ENCODE measurements at places on chromosomes 12 and 14. TPM values are rescaled to one million over a fixed set of nuclear protein-coding genes. Genes with fewer than 3 reads are reported as not detected.

GRCh38 chr12:28024231-28024995 lies 51.9 kb upstream of the PTHLH start:
- no peak for DNase-seq

DNA sequence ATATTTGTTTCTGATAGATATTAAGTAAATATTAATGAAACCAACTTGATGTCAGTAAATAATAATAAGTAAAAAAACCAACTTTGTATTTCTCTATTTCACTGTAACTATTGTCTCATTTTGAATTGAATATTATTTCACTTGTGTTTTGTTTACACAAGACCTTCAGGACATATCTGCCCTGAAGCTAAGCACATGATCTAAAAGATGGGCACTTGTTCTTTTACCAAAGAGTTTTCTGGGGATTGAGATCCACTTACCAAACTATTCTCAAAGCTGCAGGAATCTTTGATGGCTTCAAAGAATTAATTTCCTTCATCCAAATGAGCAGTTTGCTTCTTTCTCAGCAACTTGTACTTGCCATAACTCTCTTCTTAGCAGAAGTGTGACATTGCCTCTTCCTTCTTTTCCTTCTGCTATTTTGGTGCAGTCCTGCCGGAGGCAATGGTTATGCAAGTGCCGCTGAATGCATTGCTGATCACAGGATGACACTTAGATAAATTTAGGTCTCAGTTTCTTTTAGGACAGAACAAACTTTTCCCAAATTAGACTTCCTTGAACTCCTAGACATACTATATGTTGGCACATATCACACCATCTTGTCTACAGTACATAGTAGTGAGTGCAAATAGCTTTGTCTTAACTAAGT lies 9.2 kb downstream of the FAR2 start:
- no peak for DNase-seq

Gene PRICKLE1
- total RNA-seq, result 19.0 TPM

DNA sequence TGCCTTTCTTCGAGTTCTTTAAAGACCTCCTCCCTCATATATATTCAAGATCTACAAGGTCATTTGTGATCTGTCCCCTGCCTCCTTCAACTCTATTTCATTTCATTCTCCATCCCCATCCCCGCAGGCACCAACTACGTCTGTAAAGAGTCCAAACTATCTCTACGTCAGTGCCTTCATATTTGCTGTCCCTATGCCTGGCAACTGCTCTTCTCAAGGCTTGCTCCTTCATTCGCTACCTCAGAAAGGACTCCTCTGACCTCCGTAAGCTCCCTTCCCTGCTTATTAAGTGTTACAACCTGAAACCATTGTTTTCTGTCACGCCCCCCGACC lies 650 bp downstream of the LLPH start:
- peak; percentile 7 for DNase-seq

Gene KTN1
- total RNA-seq, result 88.5 TPM

- no peak for DNase-seq
Measured at GRCh38 chr12:57460468-57460784, 841 bp downstream of the GLI1 start.

Gene AQP6
- total RNA-seq, result 0.27 TPM

Gene PEBP1
- total RNA-seq, result 160 TPM

GRCh38 chr14:68782091-68782981 lies 10.5 kb downstream of the ZFP36L1 start:
- no peak for DNase-seq

DNA sequence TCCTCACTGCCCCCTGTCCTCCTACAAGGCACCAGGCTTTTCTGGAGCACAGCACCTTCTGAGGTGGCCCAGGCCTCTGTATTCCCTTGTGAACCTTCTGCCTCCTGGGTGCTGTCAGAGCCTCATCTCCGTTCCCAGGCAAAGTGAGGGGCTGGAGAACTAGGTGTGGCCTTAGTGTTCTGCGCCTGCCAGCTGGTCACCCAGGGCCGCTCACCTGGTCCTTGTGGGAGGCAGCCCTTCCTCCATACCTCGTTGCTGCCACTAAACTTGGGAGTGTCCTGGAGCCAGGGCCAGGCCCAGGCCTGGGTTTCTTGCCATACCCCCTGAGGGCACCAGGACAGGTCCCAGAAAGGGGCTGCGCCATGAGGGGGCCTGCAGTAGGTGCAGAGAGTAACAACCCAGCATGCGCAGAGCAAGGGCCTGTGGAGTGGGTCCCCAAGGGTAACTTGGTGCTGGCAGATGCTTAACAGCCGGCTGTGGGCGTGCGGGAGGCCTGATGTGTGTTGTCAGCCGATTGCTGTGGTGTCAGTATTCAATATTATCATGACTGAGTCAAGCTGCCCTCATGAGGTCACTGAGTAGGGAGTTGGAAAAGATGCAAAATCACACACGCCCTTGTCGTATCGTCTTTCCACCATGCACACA lies 17.1 kb downstream of the OTUB2 start:
- no peak for DNase-seq

- no peak for DNase-seq
Measured at GRCh38 chr14:50875359-50876070, 3.7 kb downstream of the ABHD12B start.

GRCh38 chr14:93713726-93714405 lies 74.4 kb downstream of the PRIMA1 start:
- no peak for DNase-seq

DNA sequence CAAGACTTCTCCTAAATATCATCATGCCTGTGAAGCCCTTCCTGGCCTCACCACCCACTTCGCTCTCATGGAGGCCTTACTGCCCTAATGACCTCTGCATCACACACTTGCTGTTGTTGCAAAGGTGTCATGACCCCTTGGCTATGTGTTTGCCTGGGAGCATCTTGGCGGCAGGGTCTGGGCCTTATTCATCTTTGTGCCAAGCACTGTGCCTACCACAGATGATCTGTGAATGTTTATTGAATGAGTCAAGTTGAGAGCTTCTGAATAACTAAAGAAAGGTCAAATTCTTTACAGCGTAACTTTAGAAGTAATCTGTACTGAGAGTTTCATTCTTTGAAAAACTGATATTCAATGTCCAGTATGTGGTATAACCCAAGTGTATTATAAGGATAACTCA lies 113.3 kb downstream of the TTC8 start:
- no peak for DNase-seq

Gene APOLD1
- 30.2 TPM for total RNA-seq

- DNase-seq, result no peak
Measured at GRCh38 chr12:112393328-112393727, 11.1 kb upstream of the HECTD4 start.

- no peak for DNase-seq
Measured at GRCh38 chr14:97902630-97903029, 1105.4 kb downstream of the VRK1 start.

- peak; percentile 55 for DNase-seq
Measured at GRCh38 chr12:79366374-79366773, 324.4 kb downstream of the PAWR start.

DNA sequence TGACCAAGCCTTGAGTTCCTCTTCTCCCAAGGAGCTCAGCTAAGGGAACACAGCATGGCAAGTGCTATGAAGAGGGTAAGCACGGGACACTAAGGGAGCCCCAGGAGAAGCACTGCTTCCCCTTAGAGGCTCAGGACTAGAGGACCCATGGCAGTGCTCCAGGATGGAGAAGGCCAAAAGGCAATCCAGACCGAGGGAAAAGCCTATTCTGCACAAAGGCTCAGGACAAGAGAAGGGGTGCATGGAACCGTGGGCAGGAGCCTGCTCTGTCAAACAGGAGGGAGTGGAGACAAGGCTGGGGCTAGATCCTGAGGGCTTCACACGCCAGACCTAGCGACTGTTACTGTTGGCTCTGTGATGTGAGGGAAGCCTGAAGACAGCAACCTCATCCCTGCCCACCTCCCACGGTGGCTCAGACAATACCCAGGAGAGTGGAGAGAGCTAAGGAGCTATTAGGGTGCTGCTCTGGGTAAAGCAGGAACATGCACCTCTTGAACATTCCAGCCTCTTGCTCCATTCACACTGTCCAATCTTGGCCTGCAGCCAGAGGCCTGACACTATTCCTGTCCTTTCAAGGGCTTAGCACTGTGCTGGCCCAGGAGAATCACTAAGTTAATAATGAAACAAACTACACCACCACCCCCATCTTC lies 24.2 kb downstream of the OTUB2 start:
- no peak for DNase-seq

DNA sequence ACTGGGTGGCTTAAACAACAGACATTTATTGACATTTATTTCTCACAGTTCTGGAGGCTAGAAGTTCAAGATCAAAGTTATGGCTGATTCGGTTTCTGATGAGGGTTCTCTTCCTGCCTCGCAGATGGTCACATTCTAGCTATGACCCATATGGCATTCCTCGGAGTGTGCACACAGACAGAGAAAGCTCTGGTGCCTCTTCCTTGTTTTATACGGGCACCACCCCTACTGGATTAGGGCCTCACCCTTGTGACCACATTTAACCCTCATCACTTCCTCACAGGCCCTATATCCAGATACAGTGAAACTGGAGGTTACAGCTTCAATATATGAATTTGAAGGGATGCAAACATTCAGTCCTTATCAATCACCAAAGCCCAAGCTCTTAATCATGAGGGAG lies 77.0 kb upstream of the OVCH1 start:
- no peak for DNase-seq

DNA sequence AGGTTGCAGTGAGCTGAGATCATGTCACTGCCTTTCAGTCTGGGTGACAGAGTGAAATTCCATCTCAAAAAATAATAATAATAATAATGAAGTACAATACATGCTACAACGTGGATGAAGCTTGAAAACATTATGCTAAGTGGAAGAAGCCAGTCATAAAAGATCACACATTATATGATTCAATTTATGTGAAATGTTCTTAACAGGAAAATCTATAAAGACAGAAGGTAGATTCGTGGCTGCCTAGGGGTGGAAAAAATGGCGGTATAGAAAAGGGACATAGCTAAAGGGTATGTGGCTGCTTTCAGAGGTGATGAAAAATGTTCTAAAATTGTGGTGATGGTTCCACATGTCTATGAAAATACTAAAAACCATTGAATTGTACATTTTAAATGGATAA lies 41.0 kb upstream of the AMIGO2 start:
- DNase-seq, result no peak

Data from cerebellum (tissue), 4 donors.